NCI-H1417 treated with DMSO at 0.1 percent for 48 hours (cell line): ENCODE measurements at places on chromosomes 11 and 22.
A peak's percentile ranks its signal among the peaks of the same experiment; 100 is the strongest.

DNA sequence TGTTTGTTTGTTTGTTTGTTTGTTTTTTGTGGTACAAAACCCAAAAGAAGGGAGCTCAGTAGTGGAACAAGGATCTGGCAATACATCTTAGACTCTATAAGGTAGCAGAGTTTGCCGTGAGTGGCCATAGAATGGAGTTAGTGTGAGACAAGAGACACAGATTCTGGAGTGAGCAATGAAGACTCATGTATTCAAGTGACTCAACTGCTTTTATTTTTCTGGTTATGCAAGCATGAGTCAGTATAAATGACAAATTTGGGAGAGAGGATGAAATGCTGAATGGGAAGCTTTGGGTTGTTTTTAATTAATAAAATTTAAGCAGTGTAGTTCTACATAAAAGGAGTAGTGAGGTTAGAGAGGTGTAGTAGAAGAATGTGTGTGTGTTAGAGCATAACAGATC is 143.6 kb upstream of the ANO5 start:
- DNase-seq: no peak

DNA sequence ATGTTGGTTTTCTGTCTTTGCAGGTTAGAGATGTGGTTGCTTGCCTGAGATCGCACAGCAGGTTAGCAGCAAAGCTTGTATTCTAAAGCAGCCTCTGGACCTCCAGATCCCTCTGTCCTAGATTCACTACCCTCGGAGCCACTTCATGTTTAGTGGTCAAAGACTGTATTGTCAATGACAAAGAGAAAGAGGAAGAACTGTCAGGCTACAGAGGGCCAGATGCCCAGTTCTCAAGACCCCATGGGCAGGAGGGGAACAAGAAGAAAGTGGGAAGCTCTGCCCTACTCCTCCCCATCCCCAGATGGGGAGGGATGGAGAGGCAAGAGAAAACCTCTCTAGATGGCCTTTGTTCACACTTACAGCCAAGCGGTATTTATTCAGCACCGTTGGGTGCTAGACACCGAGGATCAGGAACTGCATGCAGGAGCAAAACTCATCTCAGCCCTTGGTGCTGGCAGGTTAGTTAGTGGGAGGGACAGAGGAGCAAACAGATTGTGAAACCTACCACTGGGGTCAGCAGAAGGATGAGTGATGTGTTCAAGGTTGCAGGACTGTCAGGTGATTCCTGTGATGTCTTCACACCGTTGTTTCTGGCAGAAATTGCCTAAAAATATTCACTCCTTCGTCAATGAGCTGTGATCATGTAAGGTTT is 38.3 kb upstream of the PTPRJ start:
- DNase-seq: no peak

DNA sequence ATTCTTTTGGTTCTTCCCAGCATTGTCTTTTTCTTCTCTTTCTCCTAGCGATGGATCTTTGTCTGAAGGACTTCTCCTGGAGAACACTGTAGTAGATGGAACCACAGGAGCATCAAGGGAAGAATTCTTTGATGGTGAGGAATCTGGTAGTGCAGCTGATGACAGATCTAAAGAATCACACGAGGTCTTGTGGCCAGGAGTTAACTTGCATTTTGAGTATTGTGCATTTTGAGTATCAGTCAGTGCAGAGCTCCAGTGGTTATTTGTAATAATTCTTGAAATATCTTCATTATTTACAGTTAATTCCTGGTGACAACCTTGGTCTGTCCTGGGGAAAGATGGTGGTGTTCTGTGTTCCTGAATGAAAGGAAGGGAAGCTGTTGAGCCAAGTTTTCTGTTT is 14.5 kb upstream of the POGLUT3 start:
- DNase-seq: no peak

DNA sequence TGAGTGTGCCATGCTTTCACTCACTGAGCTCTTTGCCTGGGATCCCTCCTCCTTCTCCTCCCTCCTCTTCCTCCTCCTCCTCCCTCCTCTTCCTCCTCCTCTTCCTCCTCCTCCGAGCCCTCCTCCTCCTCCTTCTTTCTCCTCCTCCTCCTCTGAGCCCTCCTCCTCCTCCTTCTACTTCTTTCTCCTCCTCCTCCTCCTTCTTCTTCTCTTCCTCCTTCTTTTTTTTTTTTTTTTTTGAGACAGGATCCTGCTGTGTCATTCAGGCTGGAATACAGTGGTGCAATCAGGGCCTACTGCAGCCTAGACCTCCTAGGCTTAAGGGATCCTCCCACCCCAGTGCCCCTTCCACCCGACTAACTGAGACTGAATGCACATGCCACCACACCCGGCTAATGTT is 62.3 kb downstream of the DEUP1 start:
- DNase-seq: no peak

- peak; percentile 10 for DNase-seq
Measured at GRCh38 chr11:121452609-121453150, at the start of gene SORL1-AS1. Gene SORL1-AS1 (minus strand): TSS chr11:121452967.

DNA sequence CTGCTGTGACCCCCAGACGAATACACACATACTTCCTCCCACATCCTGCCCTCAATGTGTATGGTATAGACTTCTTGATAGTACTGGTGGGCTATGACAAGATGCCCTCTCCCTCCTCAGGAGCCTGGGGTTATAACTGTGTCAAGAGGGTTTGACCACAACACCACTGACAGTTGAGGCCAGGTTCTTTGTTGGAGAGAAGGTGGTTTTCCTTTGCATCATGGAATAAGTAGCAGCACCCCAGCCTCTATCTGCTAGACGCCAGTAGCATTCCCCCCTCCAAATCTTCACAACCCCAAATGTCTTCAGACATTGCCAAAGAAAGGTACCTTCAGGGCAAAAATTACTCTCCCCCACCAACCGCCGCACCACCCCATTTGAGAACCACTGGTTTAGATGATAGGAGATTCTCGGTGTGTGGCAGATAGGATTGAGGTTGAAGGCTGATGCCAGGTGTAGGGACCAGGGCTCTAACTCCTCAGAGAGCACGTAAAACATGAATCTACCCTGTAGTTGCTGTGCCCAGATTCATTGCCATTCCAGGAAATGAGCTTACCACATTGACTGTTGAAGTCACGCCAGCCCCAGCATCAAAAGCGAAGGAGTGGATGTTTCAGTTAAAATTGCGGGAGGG is 5.5 kb upstream of the MYO18B start:
- DNase-seq: no peak

DNA sequence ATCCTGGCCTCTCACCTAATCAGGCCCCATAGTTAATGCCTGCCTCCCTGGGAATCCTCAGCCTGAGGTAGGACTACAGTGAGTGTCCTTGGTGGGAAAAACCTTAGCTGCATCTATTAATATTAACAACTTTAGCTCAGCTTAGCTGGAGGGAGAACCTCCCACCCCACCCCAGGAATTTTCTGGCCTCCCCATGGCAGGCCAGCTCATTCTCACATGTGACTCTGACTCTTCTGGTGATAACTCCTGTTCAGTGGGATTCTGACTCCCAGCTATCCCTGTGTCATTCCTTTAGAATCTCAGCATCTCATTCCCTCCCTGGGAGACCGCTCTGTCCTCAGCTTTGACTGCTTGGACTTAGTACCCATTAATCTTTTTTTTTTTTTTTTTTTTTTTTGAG is 14.5 kb downstream of the ART5 start:
- DNase-seq: no peak

- DNase-seq: no peak
Measured at GRCh38 chr11:35655856-35656255, 6.7 kb upstream of the TRIM44 start.

DNA sequence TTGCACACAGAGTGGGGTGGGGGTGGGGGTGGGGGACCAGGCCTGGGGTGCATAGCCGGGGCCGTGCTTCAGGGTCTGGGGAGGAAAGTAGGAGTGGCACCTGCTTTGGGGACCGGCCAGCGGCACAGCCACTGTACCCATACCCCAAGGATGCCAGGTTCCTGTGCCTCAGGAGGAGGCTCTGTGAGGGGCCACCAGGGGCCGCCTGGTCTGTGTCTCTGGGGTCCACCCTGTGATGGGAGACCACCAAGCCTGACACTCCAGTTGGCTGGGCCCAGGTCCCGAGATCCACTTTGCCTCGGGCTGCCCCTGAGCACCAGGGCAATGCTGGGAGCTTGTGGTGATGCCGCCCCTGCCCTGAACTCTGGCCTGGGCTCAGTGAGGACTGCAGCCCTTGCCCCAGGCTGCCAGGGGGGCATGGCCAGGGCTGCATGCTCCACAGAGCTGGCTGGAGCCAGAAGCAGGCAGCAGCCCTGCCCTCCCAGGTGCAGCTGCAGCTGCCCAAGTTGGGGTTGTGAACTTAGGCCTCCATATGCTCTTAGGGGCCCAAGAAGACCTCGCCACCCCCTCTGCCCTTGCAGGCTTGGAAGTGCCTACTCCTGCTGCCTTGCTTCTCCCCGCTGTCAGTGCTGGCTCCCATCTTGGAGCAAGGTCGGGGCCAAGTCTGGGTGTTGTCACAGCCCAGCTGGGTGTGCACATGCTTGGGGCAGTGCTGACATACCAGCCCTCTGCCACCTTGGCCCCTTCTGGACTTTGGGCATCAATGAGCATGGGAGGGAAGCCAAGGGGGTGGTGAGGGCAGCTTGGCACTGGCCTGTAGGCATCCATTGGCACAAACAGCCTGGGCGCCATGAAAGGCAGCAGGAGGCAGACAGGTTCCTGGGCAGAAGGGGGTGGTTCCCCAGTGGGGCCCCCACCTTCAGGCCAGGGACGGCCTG is 123.3 kb upstream of the THY1 start:
- no peak for DNase-seq

- no peak for DNase-seq
Measured at GRCh38 chr22:23091760-23092159, 21.4 kb downstream of the GNAZ start.

- no peak for DNase-seq
Measured at GRCh38 chr22:32527756-32528155, 53.1 kb downstream of the FBXO7 start.

- no peak for DNase-seq
Measured at GRCh38 chr11:4030197-4030596, 64.4 kb upstream of the RRM1 start.

- DNase-seq: no peak
Measured at GRCh38 chr11:62439785-62440602, 21.2 kb downstream of the SCGB1A1 start.

DNA sequence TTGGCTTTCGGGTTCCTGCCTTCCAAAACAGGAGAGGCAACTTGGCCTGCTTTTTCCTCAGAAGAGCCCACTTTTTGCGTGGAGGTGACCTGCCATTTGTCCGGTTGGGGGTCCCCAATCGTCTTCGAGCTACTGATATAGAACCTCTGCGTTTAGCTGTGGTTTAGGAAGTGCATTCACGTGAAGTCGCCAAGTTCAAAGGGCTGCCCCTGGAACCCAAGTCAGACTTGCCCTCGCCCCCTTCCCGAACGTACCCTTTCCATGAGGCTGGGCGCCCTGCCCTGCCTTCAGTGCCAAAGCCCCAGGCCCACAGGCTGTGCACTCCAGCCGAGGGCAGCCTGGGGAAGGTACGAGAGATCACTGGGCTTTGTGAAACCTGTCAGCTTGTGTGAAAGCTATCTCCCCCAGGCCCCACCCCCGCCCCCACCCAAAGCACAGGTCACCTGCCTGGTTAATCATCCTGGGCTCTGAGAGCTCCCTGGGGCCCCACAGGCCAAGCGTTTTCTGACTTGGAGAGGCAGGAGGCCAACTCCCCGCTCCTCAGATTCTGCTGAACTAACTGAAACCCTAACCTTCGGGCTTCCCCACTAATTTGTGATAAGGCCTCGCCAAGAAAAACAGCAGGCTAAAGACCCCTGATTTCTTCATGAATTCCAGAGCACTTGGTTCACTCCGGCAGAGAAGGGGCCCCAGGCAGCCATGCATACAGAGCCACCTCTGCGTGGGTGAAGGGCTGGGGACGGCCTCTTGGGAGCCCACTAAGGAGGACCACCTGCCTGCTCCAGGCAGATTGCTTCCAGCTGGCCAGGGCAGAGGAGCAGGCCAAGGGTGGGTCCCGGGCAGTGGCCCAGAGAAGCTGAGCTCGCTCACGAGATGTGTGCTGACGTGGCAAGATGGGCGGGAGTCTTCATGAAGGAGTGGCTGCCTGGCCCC is 25.8 kb upstream of the KCNQ1OT1 start:
- DNase-seq: no peak

GRCh38 chr11:95187723-95188122 is 43.3 kb downstream of the SESN3 start:
- DNase-seq: no peak

DNA sequence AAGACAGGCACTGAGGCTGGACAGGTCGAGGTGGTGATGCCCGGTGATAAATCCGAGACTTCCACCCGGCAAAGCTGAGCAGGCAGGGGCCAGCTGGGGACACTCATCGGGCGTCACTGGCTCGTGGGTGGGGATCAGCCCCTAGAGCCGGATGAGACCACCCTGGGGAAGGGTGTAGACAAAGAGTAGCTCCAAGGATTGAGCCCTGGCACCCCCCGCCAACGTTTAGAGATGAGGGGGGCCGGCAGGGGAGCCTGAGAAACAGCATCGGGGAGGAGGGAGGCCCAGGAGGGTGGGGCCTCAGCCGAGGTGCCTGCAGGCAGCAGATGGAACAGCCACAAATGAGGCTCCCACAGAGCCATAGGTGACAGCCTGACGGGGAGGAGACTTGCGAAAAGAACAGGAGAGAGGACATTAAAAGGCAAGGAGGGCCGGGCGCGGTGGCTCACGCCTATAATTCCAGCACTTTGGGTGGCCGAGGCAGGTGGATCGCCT is 27.4 kb upstream of the CBX7 start:
- DNase-seq: no peak

DNA sequence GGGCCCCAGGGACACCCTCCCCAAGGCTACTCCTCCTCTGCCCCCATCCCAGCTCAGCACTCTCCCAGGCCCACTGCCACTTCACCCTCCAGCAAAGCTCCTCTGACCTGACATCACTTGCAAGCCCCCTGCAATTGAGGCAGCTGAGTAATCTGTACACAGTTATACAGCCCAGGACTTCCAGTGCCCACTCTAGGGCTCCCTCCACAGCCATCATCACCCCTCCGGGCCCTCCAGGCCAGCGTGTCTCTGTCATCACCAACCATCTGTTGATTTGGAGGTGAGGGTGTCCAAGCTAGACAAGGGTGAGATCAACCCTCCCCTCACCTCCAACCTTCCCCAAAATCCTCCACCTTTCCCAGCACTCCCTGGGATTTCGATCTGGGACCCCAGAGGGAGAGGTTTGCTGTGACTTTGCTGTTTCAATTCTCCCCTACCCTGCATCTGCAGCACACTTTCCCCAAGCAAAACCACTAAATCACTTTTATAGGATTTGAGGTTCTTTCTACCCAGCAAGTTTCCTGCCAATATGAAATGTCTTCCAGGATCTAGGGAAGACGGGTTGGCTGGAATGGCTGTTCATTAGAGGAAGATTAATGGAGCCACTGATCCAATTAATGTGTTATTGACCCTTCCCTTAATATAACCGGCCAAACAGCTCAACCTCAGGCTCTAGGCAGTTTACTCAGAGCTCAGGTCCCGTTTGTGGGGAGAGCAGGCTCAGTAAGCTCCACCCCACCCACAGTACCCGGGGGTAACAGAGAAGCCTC is 92.9 kb downstream of the CHST1 start:
- no peak for DNase-seq

DNA sequence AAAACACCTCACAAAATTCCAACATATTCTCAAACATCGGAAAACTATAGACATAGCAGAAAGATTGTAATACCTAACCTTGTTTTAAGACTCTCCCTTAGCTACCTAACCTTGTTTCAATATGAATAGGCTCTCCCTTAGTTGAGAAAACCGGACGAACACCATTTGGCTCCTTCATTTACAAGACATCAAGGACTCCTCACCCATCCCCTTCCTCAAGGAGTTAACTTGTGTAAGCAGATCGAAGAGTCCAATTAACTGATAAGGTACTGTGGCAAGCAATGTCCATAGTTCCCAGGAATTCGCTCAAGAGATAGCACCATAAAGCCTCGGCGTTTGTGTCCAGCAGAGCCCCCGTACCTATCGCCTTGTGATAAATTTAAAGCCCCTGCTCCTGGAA is 4.6 kb upstream of the ACRV1 start:
- DNase-seq: no peak

- no peak for DNase-seq
Measured at GRCh38 chr11:12674571-12674935, 332 bp downstream of the TEAD1 start.
